ENCODE measurements at places on chromosomes 7 and 10. TPM values are rescaled to one million over a fixed set of nuclear protein-coding genes. Genes with fewer than 3 reads are reported as not detected.

Gene HEPACAM2
- total RNA-seq, result not detected

Gene TMEM273
- total RNA-seq, result not detected

Gene DOCK1
- total RNA-seq, result 18.8 TPM

Gene MSMB
- total RNA-seq, result 0.42 TPM

Gene LRIT2
- total RNA-seq, result not detected

Gene CALCR
- total RNA-seq, result not detected

Gene LIPK
- total RNA-seq, result not detected

Gene ACSM6
- total RNA-seq, result not detected

Gene AKR1C1
- 601 TPM for total RNA-seq

Gene CDK1
- total RNA-seq, result 105 TPM

Gene HOGA1
- total RNA-seq, result 2.6 TPM

Gene LAMB1
- total RNA-seq, result 138 TPM

Gene TMEM270
- 0.13 TPM for total RNA-seq

Gene MYO3A
- total RNA-seq, result not detected

Gene UPK3B
- total RNA-seq, result 17.9 TPM

Gene MGMT
- 6.5 TPM for total RNA-seq

Gene MACC1
- total RNA-seq, result not detected

Gene WEE2
- not detected for total RNA-seq

Measured in A549 treated with Hydrocortisone at 1 μM for 4 hours (cell line).